ENCODE measurements at places on chromosomes 2 and 18.

DNA sequence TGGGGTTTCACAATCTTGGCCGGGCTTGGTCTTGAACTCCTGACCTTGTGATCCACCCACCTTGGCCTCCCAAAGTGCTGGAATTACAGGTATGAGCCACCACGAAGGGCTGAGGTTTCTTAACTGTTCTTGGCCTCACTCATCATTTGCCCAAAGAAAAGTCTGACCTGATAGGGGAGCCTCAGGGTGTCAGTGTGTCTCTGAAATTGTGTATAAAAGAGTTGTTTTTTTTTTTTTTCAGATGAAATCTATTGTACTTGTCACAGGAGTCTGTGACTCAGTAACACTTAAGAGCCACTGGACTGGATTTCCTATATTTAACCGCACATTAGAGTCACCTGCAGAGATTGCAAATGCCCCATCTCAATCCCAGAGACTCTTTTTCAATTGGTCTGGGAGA, 16.9 kb downstream of the PMAIP1 start:
- no peak for DNase-seq

DNA sequence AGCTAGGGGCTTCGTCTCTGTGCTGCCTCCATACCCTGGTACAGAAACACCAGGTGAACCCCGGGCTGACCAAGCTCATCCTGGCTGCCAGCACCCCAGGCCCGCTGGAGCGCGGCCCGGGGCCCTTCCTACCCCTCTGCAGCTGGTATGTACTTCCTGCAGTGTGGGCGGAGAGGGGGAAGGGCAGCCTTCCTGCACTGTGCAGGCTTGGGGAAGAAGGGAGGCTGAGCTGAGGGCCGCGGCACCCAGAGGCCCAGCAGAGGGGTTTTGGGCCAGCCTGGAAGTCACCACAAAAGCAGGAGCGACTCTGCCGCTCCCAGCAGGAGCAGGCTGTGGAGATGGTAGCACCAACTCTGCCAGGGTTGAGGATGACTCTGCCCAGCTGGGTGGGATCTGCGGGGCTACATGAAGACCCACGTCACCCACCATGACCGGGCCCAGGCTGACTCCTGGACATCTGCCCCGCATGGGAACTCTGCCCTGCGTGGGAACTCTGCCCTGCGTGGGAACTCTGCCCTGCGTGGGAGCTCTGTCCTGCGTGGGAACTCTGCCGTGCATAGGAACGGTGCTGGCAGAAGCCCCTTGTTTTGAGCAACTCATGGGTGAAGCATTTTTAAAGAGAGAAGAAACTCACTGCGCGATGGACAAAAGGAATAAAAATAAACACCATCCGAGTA, 273.3 kb downstream of the NDUFA10 start:
- DNase-seq, result no peak

GRCh38 chr18:76057386-76057785, 437.7 kb downstream of the ZNF516 start:
- DNase-seq, result no peak

DNA sequence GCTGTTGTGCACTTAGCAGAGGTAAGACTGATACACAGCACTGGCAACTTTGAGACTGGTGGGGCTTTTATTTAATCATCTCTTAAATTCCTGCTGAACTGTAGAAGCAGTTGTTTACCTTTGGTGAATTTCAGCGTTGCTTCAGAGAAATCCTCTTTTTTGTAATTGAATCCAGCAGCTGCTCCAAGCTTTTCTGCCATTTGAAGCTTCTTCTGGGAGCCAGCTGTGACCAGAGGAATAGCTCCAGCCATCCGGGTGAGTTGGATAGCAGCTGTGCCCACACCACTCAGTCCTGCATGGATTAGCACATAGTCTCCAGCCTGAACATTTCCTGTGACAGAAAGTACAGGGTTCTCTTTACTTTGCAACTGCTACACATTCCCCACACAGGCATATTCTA, 3.9 kb downstream of the TP53I3 start:
- DNase-seq, result no peak

DNA sequence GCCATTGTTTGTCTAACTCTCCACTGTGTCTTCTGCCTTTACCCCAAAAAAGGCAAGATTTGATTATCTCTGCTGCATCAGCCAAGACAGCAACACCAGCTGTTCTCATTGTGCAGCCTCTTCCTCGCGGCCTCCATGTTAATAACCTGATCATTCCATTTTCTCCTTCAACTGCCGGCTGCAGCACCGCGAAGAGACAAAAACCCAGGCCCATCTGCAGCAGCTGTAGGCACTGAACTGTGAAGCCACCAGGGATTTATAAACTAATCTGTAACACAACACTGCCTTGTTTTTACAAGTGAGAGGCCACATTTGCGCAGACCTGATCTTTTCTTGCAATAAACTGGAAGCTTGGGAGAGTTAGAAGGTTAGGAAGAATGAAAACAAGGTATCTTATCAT, 147.8 kb downstream of the SATB2 start:
- no peak for DNase-seq

DNA sequence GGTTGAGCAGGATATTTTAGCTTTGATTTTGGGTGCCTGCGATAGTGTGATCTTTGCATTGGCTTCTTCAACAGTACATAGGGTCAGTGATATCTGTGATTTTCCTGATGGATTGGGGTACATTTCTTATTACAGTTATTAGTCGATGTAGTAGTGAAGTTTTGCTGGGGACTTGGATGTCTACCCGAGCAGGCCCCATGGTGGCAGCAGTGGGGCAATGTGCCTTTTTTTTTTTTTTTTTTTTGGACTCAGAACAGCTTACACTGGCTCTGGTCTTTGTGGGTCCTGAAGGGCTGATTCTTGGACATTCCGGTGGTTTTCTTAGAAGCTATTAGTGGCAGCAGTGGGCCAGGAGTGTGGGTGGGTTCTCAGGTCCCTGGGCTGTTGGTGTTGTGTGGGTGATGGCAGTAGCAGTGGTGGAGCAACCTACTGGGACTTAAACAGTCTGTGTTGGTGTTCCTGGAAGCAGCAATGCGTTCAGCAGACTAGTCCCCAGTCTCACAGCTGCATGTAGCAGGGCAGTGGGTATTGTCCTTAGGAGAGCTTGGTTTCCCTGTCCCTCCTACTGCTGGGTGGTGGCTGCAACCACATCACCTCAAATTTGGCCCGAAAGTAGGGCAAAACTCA, 53.7 kb upstream of the SLC4A10 start:
- DNase-seq, result no peak

DNA sequence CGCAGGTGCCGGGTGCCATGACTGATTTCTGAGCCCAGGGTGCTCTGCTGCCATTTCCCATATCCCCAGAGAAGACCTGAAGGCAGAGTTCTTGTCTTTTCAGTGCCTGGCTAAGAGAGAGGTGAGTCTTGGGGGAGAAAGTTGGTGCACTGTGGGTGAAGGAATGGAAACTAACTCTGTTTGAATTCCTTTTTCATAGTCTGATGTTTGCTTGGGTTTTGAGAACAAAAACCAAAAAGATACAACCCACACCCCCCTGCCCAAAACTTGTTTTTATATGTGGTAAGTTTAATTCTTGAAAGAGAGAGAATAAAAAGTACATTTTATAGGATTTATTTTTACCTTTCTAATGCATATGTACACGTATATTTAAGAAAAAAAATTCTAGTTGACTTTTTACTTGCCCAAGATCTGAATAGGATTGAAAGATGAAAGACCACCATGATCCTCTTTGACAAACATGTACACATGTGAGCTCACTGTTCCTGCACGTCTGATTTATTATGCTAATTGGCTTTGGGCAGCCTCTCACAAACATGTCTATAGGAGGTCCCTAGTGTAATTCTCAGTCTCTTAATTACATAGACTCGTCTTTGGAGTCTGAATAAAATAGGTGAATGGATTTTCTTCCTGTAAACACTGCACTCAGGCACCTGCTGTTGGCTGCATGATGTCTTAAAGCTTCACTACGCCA, 46.3 kb downstream of the ARL4C start:
- no peak for DNase-seq

DNA sequence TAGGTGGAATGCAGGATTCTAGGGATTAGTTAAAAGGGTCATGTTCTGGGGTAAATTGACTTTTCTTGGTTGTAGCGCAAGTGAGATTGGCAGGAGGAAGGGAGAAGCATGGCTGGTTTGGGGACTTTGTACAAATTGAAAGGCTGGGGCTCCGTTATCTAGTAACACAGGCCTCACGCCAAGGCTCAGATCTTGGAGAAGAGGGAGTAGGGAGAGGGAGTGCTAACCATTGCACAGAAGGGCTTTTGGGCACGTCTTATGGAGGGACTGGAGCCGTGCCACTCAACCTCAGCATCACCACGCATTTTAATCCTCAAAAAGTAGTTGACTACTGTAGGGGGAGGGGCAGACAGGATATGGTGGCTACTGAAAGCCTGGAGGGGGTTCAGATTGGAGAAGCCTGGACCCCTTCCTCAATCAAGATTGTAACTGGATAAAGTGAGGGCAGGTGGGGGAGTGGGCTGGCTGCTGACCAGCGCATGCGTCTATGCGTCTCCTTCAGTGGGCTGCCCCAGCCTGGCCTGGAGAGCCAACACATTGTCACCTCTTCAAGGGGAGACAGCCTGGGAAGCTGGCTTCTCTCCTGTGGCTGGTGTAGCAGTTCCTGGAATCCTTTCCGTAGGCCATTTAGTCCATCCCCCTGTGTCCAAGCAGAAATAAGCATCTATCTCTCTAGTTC, 14.3 kb downstream of the IGFBP5 start:
- no peak for DNase-seq

DNA sequence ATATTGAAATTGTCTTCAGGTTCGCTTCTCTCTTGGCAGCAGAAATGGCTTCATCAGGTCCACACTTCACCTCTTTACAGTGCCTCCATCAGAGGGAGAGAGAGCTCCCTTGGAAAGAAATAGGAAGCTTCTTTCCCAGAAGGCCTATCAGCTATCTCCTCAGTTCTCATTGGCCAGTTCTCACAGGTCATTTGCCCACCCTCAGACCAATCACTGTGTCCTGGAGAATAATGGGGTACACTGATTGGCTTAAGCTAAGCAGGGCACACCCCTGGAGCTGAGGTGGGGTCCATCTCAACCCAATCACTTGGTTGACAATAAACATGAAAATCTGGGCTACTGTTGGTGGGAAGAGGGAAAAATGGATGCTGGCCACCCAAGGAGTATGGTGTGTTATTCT, 5.2 kb downstream of the GNLY start:
- DNase-seq, result no peak

DNA sequence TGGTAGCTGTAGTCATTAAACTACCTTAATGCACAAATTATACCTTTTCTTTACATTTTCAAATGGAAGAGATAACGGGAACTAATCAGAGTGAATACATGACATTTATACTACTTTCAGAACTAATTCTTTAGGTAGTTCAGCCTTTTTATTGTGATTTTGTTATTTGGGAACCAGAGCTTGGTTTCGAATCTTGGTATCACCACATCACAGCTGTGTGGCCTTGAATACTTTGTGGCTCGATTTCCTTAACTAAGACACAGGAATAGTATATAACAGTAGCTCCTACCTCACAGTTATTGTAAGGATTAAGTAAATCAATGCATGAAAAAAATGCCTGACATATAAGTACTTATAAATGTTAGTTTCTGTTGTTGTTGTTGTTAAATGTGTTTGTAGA, 240.0 kb downstream of the WDR7 start:
- no peak for DNase-seq

GRCh38 chr18:23198217-23198845, 63.0 kb downstream of the CABLES1 start:
- DNase-seq, result no peak
